Natural killer cell (primary cell): ENCODE measurements at places on chromosomes 1 and 21.

DNA sequence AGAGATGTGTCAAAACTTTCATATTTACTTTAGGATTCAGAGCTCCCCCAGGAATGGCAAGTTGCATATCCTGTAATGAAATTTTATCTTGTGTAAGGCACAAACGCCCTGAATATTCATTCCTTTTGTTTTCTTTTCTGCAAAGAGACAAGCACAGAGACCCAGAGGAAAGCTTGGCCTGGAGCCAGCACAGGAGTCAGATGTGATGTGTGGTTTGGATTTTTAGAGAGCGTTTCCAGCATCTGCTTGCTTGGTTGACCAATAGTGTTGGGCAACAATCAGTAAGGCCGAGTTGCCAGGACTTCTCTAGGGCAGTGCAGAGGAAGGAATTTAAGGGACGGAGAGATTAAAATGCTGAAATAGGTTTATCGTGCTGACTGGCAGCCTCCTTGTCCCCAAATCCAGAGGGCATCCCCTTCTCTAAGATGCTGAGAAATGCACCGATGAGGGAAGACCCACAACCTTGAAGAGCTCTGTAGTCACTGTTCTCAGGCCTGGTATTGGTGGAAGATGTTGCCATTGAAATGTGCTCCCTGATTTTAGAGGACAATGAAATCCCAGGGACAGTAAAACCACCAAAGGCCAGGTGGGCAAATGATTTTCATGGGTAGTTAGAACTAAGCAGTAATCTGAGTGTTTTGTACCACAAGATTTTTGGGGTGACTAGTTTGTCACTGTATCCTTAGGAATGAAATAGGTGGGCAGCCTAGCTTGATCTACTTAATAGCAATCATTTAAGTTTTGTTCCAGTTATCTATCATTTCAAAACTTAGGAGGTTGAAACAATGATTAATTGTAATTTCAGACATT lies 37.9 kb upstream of the RHOU start:
- DNase-seq: no peak

DNA sequence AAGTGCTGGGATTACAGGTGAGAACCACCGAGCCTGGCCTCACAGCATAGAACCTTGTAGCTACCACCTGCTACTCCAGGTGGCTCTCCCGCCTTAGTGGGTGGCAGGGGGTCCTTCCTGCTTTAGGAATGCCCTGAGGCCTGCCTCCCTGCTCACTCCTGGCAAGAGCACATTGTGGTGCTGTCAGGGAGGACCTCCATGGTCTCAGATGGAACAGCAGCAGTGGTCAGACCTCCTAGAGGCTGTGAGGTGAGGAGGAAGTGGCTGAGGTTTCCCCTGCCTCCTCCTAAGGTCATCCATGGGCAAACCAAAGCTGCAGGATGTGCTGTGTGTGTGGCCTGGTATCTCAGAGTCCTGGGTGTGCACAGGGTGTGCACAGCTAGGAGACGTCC lies 6.7 kb downstream of the SOX13 start:
- DNase-seq: no peak

GRCh38 chr1:235675152-235675890 lies 25.7 kb upstream of the GNG4 start:
- DNase-seq: no peak

DNA sequence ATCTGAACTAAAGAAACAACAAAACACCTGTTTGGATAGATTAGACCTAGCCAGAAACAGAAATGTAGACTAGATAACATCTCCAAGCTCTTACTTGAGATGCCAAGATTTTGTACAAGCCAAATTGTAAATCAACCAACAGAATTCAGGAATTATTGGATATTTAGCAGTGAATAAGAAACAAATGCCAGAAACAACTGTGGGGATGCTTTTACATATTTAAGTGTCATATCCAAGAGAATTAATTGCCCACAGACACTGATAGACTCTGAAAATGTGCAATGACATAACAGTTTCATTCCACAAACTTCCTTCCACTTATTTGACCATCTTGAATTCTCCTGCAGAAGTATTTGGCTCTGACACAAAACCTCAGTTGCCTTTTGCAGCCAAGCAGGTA lies 92.3 kb downstream of the SGIP1 start:
- no peak for DNase-seq

DNA sequence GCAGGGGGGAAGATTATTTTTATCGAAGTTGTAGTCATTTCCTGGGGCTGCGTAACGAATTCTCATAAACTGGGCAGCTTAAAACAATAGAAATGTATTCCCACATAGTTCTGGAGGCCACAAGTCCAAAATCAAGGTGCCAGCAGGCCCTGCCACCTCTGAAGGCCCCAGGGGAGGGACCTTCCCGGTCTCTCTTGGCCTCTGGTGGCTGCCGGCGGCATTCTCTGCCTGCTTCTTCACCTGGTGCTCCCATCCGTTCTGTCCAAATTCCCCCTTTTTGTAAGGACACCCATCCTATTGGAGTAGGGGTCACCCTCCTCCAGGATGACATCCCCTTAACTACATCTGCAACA lies 92.8 kb downstream of the PDE9A start:
- no peak for DNase-seq

GRCh38 chr1:2433196-2433595 lies 20.8 kb upstream of the PEX10 start:
- DNase-seq: no peak

GRCh38 chr1:181430015-181430885 lies 53.1 kb upstream of the CACNA1E start:
- DNase-seq: peak; percentile 15

DNA sequence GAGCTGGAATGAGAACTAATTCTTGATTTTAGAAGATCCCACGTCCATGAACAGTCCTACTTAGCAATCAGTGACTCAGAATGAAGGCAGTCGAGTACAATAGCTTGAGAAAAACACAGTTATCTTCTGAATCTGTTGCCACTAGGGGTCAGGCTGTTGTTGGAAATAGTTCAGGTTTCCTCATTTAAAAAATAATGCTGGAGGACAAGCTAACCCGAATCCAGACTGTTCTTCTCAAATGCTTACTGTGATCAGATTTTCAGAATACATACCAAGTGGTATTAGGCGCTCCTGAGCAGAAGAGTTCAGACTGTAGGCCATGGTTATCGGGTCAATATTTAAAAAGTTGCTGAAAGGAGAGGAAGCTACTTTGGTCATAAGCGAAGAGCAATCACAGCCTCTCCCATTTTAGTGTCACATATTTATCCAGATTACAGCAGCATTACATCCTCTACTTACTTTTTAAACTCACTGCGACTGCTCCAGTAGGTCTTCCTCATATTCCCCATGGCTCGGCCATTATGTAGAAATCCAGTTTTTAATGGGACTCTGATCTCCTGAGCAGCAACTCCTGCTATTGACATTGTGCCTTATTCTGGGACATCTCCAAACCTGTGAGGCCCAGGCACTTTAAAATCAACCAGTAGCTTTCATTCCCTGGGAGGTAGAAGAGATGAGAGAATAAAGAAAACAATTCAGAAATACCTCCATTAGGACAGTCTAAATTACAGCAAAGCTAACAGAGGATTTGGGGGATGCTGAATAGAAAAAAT lies 10.9 kb downstream of the ERRFI1 start:
- DNase-seq: no peak

GRCh38 chr1:220170836-220171526 lies 77.0 kb downstream of the IARS2 start:
- DNase-seq: no peak

DNA sequence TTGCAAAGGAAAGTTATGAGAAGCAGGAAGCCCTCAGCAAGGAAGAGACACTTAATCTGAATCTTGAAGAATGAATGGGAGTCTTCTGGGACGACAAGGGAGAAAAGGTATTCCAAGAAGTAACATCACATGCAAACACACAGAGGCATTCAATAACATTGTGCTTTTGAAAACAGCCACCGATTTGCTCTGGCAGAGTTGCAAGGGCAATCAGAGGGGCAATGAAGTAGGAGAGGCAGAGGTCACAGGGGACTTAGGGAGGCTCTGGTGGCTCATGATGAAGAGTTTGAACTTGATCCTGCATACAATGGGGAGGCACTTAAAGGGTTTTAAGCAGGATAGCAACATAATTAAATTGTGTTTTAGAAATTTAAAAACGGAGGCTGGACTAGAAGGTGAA lies 107.7 kb downstream of the DDX20 start:
- no peak for DNase-seq

DNA sequence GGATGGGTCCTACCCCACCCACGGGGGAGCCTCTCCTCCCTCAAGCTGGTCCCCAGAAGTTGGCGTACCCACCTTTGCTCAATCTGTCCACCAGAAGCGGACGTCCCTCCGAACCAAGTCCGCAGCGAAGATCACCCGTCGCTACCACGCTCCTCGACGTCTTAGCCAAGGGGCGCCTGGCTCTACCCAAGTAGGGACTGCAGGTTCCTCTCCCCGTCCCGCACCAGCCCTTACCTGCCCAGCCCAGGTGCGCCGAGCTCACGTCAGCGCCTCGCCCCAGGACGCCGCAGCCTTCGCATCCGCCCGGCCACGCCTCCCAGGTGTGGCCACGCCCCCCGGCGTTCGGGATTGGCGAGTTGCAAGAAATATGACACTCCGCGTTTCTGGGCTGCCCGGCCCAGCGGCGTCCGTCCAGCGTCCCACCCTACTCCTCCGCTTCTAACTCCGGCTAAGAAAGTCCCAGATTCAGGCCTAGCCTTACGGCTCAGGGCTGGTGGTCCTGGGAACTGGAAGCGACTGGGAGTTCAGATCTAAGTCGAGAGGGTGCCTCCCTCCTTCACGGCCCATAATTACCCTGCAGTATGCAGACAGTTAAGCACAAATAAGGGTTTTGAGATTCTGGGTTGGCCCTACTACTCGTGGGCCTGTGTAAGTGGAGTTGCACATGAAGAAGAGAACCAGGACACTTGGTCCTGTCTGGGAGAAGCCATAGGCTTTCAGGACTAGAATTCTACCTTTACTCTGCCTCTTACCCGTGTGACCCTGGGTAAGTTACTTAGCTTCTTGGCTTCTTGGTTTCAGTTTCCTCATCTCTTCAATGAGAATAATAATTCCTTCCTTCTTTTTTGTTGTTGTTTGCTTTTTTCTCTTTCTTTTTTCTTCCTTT lies at the start of gene IRF6:
Gene IRF6 (minus strand): TSS at position 268 of the 886 bp plus-strand sequence. CDS start 4,729 bp downstream, outside the sequence.
- DNase-seq: peak; percentile 66

DNA sequence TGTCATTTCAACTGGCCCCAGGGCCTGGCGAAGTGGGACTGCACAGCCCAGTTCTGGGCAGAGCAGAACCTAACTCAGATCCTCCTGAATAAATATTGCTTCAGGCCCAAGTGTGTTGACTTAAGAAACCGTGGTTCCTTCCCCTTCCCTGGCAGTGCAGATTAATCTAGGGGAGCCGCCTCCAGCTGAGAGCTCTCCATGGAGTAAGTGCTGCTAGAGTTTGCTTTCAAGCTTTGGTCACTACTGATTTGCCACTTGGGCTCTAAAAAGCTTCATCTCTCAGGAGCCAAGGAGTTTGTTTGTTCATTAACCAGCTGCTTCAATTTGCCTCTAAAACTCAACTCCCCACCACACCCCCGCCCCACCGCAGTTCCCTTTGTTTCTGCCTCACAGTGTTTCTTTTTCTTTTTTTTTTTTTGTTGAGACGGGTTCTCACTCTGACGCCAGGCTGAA lies 112.1 kb downstream of the DTL start:
- DNase-seq: no peak

DNA sequence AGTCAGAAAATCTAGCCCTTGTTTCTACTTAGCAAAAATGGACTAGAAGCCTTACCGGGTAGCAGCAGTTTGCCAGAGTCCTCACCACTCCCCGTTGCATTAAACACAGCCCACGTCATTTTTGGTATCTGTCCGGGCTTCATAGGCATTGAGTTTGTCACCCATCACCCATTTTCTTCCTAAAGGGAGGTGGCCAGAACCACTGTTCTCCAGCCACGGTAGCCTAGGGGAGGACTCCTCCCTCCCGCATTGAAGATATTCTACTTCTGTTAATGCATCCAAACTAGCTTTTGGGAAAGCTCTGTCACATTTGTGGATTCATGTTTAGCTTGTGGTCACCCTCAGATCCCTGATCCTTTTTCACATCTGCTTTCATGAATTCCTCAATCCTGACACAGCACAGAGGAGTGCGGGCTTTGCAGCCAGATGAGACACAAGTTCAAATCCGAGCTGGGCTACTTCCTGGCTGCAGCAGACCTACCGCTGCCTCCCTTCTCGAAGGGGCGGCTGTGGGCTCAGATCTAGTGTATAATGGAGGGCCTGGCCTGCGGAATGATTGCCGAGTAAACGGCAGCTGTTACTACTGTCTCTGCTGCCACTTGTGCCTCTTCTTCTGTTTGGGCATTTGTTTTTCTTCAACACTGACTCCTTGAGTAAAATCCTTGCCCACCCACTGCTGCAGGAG lies 63.2 kb upstream of the EFHD2 start:
- no peak for DNase-seq

- DNase-seq: no peak
These were observed 1529.3 kb upstream of the TPTE start for GRCh38 chr21:8991968-8992621.

DNA sequence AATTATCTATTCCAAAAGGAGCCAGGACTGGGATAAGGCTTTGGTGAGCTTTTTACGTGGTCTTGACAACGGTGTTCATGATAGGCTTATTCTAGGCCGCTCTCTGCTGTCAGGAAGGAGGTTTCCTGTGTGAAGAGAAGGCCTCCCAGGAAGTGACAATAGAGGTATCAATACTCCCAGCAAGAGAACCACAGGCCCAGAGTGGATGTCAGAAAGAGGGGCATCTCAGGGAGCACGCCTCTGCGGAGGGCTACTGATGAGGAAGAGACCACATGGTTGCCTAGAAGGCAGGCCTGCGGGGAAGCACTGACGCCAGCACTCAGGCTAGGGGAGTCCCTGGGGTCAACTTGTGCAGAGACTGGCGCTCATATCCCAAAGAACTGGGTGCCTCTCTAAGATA lies 60.4 kb downstream of the ITPKB start:
- peak; percentile 57 for DNase-seq

- no peak for DNase-seq
These were observed 233.9 kb downstream of the PTPRU start for GRCh38 chr1:29470087-29470787.

- DNase-seq: no peak
These were observed 18.3 kb upstream of the SPRR5 start for GRCh38 chr1:152928671-152929070.

GRCh38 chr1:47981667-47982350 lies 15.4 kb downstream of the TRABD2B start:
- no peak for DNase-seq

DNA sequence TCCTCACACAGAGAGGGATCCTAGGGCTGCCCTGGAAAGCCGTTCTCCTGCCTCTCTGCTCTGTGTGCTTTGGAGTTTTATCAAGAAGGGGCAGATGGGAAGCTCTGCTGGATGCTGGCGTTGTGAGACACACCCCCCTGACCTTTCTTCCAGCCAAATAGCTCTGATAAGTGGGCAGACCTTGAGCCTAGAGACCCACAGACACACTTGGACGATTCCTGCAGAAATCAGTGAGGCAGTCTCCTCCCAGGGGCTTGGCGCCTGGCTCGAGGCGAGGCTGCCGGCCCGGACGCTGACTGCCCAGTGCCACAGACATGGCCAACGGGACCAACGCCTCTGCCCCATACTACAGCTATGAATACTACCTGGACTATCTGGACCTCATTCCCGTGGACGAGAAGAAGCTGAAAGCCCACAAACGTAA lies at the start of gene MRAP:
Gene MRAP (plus strand): TSS at position 198 of the 424 bp plus-strand sequence. CDS start 117 bp downstream, at position 315.
- DNase-seq: no peak

GRCh38 chr1:204714194-204714860 lies 28.8 kb upstream of the LRRN2 start:
- no peak for DNase-seq

- DNase-seq: no peak
These were observed 3.1 kb upstream of the SH3BP5L start for GRCh38 chr1:248828845-248829244.

GRCh38 chr1:234777856-234778220 lies 167.9 kb upstream of the IRF2BP2 start:
- DNase-seq: peak; percentile 43

GRCh38 chr1:64482720-64483119 lies 12.8 kb downstream of the CACHD1 start:
- no peak for DNase-seq
